ENCODE measurements at places on chromosomes 6 and 20.

DNA sequence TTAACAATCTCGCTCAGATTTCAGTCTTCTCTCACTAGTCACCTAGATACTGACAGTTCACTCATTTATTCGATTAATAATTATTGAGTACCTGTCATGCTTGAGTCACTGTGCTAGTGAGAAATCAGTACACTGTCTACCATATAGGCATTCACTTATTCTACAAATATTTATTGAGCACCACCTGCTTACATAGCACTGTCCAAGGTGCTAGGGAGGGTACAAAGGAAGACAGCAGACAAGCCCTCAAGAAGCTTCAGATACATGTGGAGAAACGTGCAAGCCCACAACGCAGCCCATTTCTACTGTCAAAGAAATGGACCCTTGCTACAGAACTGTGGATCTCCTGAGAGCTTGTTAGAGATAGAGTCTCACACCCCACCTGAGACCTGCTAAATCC lies 85.1 kb upstream of the SNAP25 start:
- no peak for DNase-seq

GRCh38 chr6:26202811-26203583 lies 115.8 kb downstream of the HFE start:
- no peak for DNase-seq

DNA sequence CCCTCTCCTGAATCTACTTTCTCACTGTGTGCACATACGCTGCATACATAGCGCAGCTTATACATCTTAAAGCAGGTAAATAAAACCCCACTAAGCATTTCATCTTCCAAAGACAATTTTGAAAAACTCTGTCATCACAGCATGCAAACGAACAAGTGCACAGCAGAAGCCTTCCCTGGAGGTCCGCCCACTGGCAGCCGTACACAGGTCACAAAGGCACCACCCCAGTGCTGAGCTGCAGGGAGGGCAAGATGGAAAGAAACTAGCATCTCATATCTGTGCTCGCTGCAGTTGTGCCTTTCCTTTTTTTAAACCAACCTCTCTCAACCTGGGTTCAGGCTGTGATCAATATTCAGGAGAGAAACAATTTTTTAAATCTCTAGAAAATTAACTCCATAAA lies 73.3 kb downstream of the HUS1B start:
- no peak for DNase-seq

DNA sequence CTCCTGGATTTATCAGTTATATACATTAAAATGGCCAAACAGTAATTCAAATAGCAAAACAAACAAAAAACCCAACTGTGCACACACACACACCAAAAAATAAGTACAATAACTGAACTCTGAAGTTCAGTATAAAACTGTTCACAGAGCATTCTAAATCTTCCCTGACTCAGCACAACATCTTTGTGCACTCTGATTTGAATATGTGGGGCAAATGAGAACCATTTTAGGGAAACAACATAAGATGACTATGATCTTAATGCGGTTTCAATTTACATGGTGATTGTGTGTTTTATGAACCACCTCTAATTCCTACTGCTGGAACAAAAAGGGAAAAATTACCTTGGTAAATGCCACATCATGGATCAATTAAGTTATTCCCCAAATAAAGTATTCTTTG lies 41.7 kb downstream of the PLAGL1 start:
- no peak for DNase-seq

DNA sequence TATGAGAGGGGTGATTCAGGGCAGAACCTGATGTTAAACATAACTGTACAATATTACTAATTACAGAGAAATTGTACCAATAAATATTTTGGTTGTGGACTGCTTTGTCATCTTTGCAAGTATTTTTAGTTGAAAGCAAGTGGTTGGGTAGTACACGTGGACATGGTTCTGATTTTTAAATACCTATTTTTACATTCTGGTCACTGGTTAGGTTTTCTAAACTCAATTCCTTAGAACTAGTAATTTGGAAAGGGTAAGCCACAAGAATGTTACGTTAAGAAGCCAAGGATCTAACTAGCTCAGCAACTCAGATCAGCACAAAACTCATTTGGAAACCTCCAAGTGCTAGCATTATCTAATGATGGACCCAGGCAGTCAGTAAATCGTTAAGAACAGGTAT lies 2.7 kb downstream of the EPB41L2 start:
- no peak for DNase-seq

DNA sequence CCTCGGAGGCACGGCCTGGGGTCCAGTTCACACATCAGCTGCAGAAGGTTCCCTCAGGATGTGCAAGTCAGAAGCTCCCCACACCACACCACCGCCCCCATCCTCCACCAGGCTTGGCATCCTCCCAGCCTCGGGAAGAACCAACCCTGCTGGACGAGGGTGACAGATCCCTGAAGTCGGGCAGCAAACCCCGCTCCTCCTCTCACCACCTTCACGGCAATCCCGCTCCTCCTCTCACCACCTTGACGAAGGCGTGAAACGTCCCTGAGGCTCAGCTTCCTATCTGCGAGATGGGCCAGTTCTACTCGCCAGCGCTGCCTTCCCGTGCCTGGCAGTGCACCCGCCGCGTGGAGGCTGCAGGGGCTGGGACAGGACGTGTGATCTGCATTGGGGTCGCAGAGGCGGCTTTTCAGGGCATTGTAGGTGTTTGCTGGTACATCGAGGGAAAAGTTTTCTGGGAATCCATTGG lies 327.0 kb downstream of the TAF4 start:
- DNase-seq = no peak

DNA sequence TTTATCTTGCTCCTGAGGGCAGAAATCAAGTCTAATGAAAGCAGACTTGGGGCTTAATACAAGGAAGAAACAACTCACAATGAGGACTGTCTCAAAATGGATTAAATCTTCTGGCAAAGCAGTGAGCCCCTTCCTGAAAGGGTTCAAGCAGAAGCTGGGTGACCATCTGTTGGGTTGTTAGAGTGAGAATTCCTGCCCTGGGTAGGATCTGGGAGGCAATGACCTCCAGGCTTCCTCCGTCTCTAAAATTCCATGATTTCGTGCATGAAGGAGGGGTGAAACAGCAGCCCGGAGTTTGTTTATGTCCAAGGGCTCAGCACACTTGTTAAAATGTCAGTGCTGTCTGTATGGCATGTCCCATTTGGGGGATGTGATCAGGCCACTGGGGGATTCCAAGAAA lies 64.0 kb upstream of the KCNK16 start:
- DNase-seq = no peak

GRCh38 chr6:165245287-165245686 lies 64.1 kb downstream of the C6orf118 start:
- DNase-seq = peak; percentile 65

- DNase-seq = no peak
Observed at GRCh38 chr6:150900049-150900448, 34.5 kb downstream of the MTHFD1L start.

GRCh38 chr6:118249680-118250079 lies 298.4 kb upstream of the PLN start:
- DNase-seq = no peak

GRCh38 chr20:17556837-17557674 lies 12.8 kb upstream of the DSTN start:
- DNase-seq = no peak

DNA sequence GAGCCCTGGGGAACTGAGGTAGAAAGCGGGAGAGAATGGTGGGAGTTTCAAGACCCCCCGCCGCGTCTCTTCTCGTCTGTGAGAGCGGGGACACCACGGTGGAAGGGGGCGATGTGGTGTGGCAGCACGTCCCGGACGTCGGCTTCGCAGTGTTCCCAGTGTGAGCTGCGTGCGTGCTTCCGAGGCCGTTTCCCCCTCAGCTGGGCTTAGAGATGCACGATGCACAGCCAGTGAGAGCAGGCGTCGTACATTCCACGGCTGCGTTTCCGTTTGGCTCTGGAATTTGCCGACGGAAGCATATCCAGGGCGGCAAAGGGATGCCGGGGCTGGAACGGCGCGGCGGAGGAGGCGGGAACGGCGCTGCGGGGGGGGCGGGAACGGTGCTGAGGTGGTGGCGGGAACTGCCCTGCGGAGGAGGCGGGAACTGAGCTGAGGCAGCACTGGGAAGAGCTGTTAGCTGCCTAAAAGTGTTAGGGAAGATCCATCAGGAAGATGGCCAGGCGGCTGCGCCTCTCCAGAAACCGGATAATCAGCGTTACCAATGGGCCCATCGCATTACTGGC lies 37.7 kb downstream of the KIF25 start:
- peak; percentile 83 for DNase-seq

DNA sequence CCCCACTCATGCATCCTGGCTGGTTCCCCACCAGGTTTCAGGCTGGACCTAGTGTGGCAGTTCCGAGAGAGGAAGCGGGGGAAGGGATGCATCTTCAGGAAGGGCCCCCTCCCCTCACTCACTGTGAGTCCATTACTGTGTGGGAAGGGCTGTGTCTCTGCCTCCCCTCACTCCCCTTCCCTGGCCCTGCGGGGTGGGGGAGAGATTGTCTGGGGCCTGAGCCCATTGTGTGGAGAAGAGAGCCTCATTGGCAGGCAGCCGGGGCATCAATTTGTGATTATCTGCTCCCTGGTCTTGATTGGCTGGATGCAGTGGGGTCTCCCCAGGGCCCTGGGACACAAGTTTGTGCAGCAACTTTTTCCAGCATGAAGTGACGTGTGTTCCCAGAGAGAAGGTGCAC lies 4.1 kb upstream of the MYT1 start:
- DNase-seq = no peak

GRCh38 chr6:161279677-161280415 lies 6.0 kb upstream of the AGPAT4 start:
- no peak for DNase-seq

DNA sequence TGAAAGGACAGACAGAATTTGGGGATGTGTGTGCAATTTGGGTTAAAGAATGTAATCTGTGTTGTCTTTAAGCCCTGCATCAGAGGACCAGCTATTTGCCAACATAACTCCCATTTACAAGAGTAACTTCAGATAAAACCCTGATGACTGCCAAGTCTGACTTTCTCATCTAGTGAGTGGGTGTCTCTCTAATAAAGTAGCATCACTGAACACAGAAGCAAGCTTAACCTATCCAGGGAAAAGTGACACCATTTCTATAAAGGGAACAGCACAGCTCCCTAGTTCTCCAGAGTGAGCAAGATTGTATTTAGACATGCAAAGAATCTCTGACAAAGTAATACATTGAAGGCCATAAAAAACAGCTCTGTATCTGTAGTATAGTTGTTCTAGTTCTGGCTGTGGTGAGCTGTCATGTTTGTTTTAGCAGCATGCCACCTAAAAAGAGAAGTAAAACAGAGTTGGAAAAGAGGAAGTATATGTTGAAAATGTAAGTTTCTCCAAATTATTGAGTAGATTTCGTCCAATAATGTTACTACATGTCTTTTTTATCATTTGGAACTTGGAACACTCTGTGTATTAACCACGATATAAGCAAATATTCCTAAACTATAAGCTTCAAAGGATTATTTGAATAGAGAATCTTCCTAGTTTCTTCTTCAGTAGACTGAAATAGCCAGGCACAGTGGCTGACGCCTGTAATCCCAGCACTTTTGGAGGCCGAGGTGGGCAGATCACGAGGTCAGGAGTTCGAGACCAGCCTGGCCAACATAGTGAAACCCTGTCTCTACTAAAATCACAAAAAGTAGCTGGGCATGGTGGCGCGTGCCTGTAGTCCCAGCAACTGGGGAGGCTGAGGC lies 8.8 kb upstream of the PIM1 start:
- peak; percentile 87 for DNase-seq

GRCh38 chr6:96923871-96924493 lies 546 bp upstream of the KLHL32 start:
- DNase-seq = no peak

All from umbilical cord (tissue), 2 donors.